ENCODE measurements at places on chromosomes 12 and 14.
A peak's percentile ranks its signal among the peaks of the same experiment; 100 is the strongest.

- no peak for DNase-seq
These were observed 133.2 kb downstream of the MGAT4C start for GRCh38 chr12:86122846-86123468.

DNA sequence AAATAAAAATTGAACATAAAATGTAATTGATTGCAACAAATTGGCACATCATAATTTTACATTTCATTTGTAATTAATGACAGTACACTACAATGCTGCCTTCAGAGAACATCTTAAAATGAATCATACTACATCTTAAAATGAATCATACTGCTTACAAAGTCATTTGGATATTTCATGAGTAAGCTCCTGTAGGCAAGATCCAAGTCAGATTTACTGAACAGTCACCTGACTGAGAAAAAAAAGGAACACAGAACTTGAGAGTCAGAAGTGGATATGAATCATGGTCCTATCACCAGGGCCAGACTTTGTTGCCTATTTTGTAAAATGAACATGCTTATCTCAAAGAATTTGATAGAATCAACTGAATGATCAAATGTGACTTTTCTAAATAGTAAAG, 32.7 kb upstream of the FBLN5 start:
- no peak for DNase-seq

DNA sequence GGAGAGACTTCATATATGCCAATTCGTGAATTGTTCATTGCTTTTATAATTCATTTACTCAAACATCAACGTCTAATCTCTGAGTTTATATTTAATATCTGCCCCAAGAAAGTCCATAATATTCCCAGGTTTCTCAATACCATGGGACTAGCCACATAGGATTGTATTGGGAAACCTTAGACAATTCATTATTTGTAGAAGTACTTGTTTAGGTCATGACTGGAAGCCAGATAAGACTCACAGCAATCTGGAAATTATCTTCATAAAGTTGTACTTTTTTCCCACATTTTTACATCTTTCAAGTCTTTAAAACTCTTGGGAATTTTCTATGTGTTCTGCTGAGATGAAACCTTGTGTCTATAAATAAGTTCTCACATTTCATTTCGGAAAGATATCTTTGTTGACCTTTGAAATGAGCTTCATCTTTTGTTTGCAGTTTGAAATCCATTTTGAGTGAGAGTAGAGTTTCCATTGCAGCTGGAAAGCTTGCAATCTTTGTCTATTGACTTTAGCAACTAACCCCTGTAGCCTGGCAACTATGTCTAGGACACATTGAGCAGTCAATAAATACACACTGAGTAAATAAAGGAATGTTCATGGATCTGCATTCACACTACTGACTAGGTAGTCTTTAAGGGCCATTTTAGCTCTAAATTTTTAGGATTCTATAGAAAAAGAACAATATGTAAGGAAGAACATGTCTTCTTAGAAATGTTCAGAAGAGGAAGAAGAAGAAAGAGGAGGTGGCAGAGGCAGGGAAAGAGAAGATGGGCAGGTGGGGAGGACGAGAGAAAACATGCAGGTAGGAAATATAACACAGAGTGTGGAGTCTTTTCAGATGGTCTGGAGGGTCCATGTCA, 154.4 kb downstream of the LRIG3 start:
- no peak for DNase-seq

DNA sequence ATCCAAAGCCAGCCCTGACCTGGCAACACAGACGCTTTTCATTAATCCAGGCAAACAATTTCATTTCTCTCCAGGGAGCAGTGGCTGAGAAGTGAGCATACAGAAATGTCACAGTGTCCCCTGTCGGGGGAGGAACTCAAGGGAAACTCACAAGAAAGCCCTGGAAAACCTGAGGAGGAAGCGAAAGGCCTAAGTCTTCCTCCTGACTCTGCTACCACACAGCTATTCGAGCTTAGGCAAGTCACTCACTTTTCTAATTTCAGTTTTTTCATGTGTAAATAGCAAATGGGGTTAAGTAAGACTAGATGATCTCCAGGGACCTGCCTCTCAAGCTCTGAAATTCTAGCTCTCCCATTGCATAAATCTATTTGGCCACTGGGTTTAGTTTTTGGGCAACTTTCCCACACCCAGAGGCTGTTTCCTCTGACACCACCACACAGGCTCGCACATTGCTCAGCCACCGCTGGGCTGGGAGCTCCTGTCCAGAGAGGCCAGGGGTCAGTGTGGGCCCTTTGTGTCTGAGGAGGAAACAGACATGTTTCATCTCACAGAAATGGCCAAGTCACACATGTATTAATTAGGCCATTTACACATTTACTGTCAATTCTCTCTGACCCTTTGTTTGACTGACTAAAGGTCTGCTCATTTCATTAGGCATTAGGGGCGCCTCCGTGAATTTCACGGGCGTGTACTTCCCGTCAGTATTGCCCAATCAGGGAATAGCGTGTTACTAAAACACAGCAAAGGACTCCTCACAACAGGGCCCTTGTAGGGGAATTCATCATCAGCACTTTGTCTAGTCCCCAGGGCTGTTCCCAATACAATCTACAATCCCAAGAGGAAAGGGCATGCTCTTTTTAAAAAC, 9.8 kb upstream of the PNMA1 start:
- DNase-seq = peak; percentile 45

DNA sequence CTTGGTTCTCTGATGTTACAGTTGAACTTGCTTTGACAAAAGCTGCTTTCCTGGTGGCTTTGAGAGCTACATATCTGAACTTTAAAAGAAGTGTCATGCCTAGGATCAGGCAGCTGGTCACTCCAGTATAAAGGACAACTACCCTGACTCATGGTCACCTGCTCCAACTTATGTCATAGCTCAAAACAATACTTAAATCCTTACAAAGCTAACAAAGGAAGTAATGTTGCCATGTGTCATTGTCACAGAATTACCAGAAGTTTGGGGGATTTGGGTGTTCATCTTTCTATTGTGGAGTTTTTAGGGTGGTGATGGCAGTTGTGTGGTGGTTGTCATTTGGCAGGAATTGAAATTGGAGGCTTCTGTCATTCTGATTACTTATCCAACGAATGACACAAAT, 1.8 kb upstream of the TCP11L2 start:
- no peak for DNase-seq

DNA sequence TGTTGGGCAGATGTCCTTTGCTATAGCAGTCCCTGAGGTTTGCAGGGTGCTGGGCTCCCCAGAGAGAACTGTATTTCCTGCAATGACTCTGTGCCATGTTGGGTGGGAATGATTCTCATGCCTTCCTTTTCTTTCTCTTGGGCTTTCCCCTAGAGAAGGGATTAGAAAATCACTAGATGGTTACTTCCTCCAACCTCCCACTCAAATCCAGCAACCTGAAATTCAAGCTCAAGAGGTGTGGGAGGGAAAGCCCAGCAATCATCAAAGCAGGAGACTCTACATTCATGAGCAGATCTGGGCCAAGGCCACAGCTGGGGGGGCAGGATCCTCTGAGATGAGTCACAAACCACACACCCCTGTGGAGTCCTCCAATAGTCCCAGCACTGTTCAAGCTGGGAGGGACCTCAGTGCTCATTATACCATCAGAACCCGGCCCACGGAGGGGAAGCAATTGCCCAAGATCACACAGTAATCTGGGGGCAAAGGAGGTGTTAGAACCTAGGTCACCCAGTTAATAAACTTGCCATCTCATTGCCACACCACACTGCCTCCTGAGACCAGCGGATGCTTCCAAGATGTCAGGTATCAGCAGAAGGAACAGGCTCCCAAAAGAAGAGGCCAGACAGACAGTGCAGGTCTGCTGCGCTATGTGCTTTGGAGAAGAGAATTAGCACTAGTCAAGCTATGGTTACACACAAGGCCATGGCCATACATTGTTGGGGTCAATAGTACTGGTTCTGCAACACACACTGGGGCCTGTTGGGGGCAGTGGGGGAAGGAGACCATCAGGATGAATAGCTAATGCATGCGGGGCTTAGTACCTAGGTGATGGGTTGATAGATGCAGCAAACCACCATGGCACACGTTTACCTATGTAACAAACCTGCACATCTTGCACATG, 65.7 kb downstream of the TTC9 start:
- no peak for DNase-seq

- no peak for DNase-seq
These were observed 197.1 kb upstream of the FOXN3 start for GRCh38 chr14:89614009-89614691.

- DNase-seq = peak; percentile 4
These were observed 424 bp downstream of the TEDC1 start for GRCh38 chr14:105491366-105491973.

- no peak for DNase-seq
These were observed 44.0 kb downstream of the TAOK3 start for GRCh38 chr12:118328486-118329330.

- DNase-seq = no peak
These were observed 22.1 kb downstream of the ACVR1B start for GRCh38 chr12:51973560-51973959.

- no peak for DNase-seq
These were observed 145.8 kb downstream of the BICD1 start for GRCh38 chr12:32252199-32253073.

- DNase-seq = no peak
These were observed 39.9 kb downstream of the ATL1 start for GRCh38 chr14:50599700-50600444.

GRCh38 chr12:14984766-14985285, 12.0 kb downstream of the PDE6H start:
- no peak for DNase-seq

GRCh38 chr12:131577766-131578165, 133.1 kb upstream of the SFSWAP start:
- DNase-seq = no peak

GRCh38 chr12:83142914-83143313, 456.2 kb downstream of the TMTC2 start:
- DNase-seq = no peak

- DNase-seq = no peak
These were observed 30.7 kb upstream of the ESR2 start for GRCh38 chr14:64324895-64325294.

GRCh38 chr14:55327179-55327578, 56.0 kb downstream of the FBXO34 start:
- no peak for DNase-seq

- DNase-seq = no peak
These were observed 25.1 kb upstream of the ZNF268 start for GRCh38 chr12:133156125-133156690.

DNA sequence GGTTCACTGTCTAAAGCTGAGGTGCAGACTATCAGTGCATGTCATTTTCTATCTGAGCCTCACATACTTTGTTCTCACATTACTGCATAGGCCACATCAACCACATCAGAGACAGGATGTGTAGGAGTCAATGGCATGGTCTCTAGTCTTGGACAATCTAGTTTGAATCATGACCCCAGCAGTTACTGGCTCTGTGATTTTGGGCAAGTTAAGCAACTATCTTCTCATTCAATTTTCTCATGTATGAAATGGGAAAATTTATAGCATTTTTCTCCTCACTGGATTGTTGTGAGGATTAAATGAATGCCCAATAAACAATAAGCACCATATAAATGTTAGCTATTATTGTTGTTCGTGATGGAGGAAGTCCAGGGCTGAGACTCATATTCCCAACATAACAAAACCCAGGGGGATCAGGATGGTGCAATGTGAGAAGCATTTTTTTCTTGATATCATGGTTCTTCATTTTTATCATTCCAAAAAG, 432.6 kb downstream of the LRIG3 start:
- DNase-seq = no peak

DNA sequence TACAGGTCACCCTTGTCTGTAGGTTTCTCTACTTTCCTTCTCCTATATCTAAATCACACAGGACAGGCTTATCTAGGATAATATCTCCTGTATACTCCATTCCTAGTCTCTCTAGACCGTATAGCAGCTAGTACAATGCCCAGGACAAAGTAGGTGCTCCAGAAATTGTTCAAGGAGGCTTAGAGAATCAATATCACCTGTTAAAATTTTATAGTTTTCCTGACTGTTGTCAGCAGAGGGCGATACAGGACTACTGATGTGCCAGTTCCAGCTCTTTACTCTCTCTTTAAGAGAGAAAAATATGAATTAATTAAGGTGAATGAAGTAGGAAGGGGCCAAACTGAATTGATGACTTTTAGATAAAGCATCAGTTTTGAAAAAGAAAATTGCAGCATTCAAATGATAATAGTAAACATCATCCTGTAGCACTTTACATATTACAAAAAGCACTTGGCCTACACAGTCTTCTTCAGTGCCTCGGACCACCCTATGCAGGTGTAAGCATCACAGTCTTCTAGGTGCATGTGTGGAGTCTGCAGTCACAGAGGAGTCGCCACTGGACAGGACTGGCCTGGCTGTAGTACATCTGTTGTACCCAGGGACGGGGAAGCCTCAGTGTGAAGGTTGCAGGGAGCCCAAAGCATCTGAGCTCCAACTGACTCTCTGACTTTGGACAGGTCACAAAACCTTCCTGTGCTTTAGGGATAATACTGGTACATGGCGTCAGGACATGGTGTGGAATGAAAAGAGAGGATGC, 61.9 kb upstream of the MAX start:
- no peak for DNase-seq

DNA sequence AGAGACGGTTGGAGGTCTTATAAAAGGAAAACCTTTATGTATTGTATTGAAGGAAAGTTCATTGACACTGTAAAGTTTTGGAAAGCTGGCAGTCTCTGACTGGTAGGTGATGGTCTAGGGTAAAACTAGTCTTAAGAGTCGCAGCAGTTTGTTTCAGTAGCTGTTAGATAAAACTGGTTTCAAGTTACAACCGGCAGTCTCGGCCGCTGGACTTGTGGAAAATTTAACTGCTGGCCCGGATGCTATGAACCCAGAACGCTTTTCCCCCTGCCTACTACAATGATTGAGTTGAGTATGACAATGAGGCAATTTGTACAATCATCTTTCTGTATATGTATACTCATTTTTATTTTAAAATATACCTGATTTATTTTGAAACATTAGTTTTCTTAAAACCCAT, 1426.9 kb downstream of the AACS start:
- no peak for DNase-seq

- DNase-seq = no peak
These were observed 143.6 kb upstream of the SLC16A7 start for GRCh38 chr12:59452259-59452658.

DNA sequence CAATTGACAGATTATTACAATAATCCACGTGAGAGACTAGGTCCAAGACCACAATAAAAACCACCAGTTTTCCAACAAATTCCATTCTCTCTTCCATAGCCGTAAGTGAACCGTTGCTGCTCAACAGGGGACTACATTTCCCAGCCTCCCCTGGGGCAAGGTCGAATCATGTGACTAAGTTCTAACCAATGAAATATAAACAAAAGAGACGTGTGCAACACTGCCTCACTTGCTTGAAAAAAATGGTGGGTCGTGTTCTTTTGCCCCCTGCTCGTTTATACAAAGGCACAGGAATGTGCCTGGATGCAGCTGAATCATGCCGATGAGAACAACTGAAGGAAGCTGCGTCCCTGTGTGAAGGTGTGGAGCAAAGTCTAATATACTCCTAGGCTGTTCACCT, 51.1 kb downstream of the HSPB8 start:
- DNase-seq = no peak

Data from GOT3 (cell line).